ENCODE measurements at places on chromosomes 16 and 17. TPM values are rescaled to one million over a fixed set of nuclear protein-coding genes. Genes with fewer than 3 reads are reported as not detected.

Gene NPIPA3
- 1.2 TPM for total RNA-seq

Gene KRT20
- total RNA-seq: not detected

DNA sequence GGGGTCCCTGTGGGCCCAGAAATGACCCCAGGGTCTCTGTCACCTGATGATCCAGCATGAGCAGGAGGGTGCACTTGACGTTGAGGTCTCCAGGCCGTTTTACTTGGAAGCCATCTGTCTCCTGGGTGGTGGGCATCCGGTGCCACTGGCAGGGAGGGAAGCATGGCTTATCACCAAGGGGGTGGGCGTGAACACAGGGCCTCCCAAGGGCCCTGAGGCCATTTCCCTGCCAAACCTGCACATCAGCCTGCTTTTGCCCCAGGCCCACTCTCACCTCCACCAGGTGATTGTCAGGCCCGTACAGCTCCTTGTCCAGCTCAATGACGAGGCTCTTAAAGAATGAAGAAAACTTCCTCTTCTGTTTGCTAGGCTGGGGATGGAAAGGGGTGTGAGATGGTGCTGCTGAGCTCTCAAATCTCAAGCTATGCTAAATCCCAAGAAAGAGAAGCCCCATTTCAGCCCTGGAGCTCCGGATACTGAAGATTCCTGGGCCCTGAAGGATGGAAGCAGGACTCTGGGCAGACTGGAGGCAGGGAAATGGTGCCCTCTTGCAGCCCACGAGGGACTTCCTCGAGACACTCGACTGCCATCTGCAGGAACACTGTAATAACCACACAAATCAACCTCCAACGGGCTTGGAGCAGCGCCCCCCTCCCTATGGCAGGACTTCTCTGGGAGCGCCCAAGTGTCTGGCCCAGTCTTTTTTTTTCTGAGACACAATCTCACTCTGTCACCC, 7.1 kb upstream of the FTSJ3 start:
- peak; percentile 57 for DNase-seq
- no peaks in the 10 kb centered on the region for H3K27me3 ChIP-seq
- H3K27ac ChIP-seq: peak overlapping the region; percentile 85
- H3K4me3 ChIP-seq: no peak overlapping the region

DNA sequence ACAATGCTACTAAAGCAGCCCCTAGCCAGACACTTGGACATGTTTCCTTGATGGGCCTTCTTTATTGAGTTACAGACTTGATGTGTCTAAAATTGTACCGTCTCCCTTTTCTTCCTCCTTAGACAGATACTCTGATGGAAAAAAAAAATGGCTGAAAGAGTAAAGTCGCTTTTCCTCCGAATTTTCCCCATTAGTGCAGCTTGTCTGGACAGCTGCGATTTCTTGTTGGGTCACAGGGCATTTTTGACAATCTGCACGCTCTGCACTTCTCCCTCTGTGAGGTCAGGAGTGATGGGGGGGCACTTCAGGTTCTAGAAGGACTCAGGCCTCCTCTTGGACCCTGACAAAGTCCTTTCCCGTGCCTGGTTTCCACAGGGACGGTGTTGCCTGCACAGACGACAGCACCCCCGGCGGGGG, 968 bp upstream of the PRKAR1A start:
- peaks cover 24% of the 10 kb centered on the region for H3K36me3 ChIP-seq
- H3K27ac ChIP-seq: peak overlapping the region; percentile 32
- H3K27me3 ChIP-seq: no peaks in the 10 kb centered on the region
- H3K4me3 ChIP-seq: peak overlapping the region; percentile 76
- no peak for DNase-seq
- H3K4me1 ChIP-seq: peaks cover 47% of the 10 kb centered on the region

GRCh38 chr17:75352079-75352569, 53.4 kb downstream of the GRB2 start:
- no peak for DNase-seq
- no peak overlapping the region for H3K27ac ChIP-seq
- H3K36me3 ChIP-seq: peaks cover 39% of the 10 kb centered on the region
- H3K27me3 ChIP-seq: no peaks in the 10 kb centered on the region
- no peak overlapping the region for H3K4me3 ChIP-seq
- peaks cover 62% of the 10 kb centered on the region for H3K4me1 ChIP-seq

DNA sequence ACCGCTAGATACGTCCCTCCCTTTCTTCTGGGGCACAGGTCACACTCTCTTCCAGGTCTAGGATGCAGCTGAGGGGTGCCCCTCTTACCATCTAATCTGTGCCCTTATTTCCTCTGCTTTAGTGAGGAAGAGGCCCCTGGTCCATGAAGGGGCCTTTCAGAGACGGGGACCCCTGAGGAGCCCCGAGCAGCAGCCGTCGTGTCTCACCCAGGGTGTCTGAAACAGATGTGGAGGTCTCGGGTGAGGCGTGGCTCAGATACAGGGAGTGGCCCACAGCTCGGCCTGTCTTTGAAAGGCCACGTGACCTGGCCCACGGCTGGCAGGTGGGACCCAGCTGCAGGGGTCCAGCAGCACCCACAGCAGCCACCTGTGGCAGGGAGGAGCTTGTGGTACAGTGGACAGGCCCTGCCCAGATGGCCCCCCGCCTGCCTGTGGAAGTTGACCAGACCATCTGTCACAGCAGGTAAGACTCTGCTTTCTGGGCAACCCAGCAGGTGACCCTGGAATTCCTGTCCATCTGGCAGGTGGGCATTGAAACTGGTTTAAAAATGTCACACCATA, 15.6 kb downstream of the SCGB1C2 start:
- no peaks in the 10 kb centered on the region for H3K4me1 ChIP-seq
- H3K27me3 ChIP-seq: no peaks in the 10 kb centered on the region
- H3K4me3 ChIP-seq: no peak overlapping the region

- no peaks in the 10 kb centered on the region for H3K36me3 ChIP-seq
- no peaks in the 10 kb centered on the region for H3K4me1 ChIP-seq
- H3K27me3 ChIP-seq: no peaks in the 10 kb centered on the region
- DNase-seq: no peak
- H3K27ac ChIP-seq: no peak overlapping the region
These were observed 33.8 kb upstream of the CCL22 start for GRCh38 chr16:57324749-57325148.

DNA sequence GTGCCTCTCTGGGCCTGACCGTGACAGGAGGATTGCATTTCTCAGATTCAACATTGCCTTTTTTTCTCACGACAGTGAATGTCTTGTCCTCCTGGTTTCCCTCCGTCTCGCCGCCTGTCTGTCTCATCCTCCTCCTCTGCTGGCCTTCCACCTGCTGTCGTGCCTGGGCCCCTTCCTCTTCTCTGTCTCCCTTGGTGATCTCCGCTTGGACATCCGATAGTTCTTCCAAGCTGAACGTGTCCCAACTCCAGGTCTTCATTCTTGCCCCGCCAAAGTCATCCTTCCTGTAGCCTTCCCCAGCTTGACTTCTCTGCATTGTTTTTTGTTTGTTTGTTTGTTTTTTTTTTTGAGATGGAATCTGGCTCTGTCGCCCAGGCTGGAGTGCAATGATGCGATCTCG, 79.4 kb downstream of the RAP1GAP2 start:
- H3K27me3 ChIP-seq: no peaks in the 10 kb centered on the region
- H3K27ac ChIP-seq: no peak overlapping the region
- H3K4me3 ChIP-seq: no peak overlapping the region
- DNase-seq: no peak
- H3K36me3 ChIP-seq: no peaks in the 10 kb centered on the region
- peaks cover 3% of the 10 kb centered on the region for H3K4me1 ChIP-seq

DNA sequence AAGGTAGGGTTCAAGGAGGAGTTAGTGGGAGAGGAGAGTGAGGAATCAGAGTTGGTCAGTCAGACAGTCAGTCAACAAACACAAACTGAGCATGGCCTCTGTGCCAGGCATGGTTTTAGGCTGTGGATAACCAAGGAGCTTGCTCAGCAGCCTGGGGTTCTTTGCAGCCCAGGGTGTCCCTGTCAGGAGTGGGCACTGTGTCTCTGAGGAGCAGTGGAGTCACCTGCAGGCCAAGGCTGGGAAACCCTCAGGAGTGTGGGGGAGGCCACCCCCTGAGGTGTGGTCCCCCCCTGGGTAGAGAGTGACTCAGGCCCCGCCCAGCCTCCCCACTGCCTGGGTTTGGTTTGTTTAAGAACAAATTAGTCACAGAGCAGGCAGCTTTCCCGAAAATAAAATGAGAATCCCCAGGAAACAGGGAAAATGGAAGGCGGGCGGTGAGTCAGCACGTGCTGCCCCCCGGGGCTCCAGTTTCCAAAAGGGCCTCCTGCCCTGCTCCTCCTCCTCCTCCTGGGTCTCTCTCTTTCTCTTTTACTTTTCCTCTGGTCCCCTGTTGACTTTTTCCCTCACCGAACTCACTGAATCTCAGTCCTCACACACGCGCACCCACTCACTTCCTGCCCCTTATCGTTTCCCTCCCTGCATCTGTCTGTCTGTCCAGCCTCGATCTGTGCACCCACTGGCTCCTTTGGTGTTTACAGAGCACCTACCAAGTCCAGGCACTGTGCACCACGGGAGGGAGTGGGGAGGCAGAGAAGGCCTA, 44.3 kb downstream of the SOCS3 start:
- peak overlapping the region; percentile 60 for H3K4me3 ChIP-seq
- peaks cover 35% of the 10 kb centered on the region for H3K4me1 ChIP-seq
- peak; percentile 66 for DNase-seq

GRCh38 chr16:72128701-72129100, 35.1 kb downstream of the DHX38 start:
- no peak for DNase-seq
- H3K27ac ChIP-seq: no peak overlapping the region

Gene STH
- not detected for total RNA-seq

Gene COTL1
- total RNA-seq: 605 TPM

DNA sequence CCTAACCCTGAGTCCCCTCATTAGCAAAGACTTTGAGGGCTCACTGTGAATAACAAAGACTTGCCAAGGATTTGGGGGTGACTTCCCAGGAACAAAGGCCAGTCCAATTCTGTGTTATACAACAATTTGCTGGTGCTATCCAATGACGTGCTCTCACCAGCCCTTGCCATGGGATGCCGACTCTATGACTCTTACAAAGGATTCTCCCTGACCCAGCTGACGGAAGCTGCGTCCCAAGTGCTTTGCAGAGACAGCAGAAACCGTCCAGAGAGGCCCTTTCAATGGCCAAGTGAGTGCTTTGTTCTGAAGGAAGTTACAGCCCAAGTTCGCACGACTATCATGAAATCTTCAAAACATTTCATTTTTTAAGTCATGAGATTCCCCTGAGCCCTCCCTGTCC, 345.3 kb upstream of the TNRC6C start:
- H3K4me1 ChIP-seq: peaks cover 34% of the 10 kb centered on the region
- no peak overlapping the region for H3K4me3 ChIP-seq
- no peak overlapping the region for H3K27ac ChIP-seq
- H3K27me3 ChIP-seq: no peaks in the 10 kb centered on the region
- peaks cover 4% of the 10 kb centered on the region for H3K36me3 ChIP-seq
- DNase-seq: no peak

DNA sequence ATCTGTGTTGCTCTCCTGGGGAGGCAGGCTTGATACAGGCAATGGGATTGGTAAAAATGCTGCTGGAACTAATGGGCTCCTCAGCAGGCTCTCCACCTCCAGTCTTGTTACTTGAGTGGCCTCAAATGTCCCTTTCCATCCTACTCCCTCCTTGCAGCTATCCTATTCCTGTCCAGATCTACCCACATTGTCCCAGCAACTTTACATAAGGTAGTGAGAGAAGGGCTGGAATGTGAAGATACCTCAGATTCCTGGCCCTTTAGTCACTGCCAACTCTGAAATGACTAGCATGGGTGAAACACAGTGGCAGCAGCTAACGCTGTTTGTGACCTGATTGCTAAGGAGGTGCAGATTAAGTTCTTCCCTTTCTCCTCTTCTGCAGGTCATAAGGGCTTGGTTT, 210.1 kb upstream of the HS3ST4 start:
- no peaks in the 10 kb centered on the region for H3K36me3 ChIP-seq
- no peak for DNase-seq
- H3K27me3 ChIP-seq: peaks cover 16% of the 10 kb centered on the region

Gene IGFALS
- not detected for total RNA-seq

Gene SKAP1
- total RNA-seq: 55.4 TPM

DNA sequence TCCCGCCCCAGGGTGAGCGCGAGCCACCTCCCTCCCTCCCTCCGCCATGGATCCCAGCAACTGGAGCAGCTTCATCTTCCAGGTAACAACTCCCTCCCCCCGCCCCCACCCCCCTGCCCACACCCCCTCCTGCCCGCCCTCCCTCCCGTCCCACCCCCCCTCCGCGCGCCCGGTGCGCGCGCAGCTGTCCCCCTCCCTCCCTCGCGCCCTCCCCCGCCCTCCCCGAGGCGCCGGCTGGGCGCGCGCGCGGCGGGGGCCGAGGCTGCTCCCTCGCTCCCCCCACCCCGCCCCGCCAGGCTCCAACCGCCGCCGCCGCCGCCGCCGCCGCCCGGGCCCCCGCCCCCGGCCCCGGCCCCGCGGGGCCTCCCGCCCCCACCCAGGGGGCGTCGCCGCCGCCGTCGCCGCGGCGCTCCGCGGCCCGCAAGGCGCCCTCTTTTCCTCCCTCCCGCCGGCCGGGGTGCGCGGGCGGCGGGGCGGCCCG, at the start of gene MAZ:
Gene MAZ, plus strand, starts transcription at position 431 of the 481 bp plus-strand sequence. CDS start 173 bp downstream, outside the sequence.
- H3K36me3 ChIP-seq: peaks cover 59% of the 10 kb centered on the region
- DNase-seq: peak; percentile 82
- H3K4me3 ChIP-seq: peak within 1 kb of the TSS; percentile 100
- H3K4me1 ChIP-seq: peaks cover 38% of the 10 kb centered on the region
- peak within 1 kb of the TSS; percentile 99 for H3K27ac ChIP-seq

DNA sequence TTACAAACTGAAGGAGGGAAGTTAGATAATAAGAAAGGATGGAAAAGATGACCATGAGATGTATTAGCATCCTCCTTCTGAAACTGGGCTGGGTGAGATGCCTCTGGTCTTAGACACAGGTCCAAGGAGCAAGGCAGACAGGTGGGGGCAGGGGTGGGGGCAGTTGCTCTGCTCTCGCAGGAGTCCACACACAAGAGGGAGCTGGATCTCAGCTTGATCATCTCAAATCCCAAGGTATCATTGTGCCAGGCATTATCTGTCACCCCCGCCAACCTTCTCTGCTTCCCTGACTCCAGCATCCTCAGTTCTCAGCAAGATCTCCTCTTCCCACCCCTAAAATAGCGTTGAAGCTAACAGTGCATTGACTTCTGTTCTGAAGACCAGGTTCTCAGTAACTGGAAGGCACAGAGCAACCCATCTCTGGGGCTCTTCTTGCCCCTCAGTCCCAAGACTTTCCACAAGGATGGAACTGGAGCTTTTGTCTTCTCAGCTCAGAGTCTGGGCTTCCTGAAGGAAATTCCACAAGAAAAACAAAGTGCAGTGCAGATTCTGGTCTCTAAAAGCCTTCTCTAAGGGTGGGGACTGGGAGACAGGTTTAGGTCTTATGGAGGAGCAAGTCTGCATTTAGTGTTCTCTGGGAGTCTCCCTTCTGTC, 1.6 kb downstream of the FLOT2 start:
- peaks cover 50% of the 10 kb centered on the region for H3K36me3 ChIP-seq
- peaks cover 68% of the 10 kb centered on the region for H3K4me1 ChIP-seq
- H3K4me3 ChIP-seq: peak overlapping the region; percentile 94
- H3K27me3 ChIP-seq: no peaks in the 10 kb centered on the region
- DNase-seq: no peak
